ENCODE measurements at places on chromosomes 5 and 9.

GRCh38 chr5:104431981-104432380 is 869.4 kb upstream of the NUDT12 start:
- DNase-seq = no peak

DNA sequence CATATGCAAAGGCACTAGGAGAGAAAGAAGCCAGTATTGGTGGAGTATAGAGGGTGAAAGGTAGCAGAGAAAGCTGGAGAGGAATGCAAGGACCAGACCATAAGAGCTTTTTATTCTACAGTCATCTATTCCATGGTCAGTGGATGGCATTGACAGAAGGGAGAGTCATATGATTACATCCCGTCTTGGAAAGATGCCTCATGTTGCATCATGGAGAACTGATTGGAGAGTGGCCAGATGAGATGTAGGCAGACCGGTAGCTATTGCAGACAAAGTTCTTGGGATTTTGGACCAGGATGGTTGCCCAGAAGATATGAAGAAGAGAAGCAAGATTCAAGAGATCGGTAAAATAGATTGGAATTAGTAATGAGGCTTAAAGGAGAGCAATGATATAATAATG is 260.7 kb downstream of the CHSY3 start:
- DNase-seq = no peak

GRCh38 chr9:9951556-9952160 is 661.1 kb downstream of the PTPRD start:
- DNase-seq = no peak

DNA sequence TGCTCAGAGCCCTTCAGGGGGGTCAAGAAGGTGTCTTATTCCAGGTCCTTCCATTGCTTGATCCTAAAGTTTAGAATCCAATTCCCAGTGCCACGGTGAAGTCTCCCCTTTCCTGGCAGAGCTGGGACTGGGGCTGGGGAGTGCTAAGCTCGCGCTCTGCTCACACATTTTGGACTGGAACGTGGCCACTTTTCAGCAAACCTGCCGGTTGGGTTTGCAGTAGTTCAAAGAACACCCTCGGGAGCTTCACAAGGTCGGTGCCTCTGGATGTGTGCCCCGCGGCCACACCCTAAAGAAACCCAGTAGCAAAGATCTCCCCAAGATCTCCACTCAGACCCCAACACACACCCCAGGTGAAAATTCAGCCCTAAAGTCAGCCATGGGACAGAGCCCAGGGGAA is at the start of gene C9orf152:
Gene C9orf152 (minus strand): TSS at position 129 of the 400 bp plus-strand sequence. CDS start 580 bp downstream, outside the sequence.
- no peak for DNase-seq

DNA sequence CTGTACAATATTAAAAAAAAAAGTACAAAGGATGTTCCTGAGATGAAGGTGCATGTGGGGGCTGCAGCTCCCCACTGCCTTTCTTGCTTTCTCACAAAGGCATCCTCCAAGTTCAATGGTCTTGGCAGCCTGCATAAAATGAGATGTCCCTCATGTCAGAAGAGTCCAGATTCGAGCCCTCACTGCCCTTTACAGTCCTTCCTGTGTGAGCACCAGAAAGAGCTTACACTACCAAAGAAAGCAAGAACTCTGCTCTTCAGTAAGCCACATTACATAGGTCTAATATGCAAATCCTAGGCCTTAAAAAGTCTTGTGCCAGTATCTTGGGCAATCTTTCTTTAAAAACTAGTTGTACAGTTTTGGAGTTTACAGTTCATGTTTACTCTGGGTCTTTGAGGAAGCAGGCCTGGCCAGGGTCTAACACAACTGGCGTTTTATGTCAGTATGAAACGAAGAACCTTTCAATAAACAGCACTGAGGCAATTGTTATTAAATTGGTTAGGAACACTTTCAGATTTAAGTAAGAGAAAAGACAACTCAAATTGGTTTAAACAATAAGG is 36.0 kb downstream of the CSF2 start:
- DNase-seq = no peak

DNA sequence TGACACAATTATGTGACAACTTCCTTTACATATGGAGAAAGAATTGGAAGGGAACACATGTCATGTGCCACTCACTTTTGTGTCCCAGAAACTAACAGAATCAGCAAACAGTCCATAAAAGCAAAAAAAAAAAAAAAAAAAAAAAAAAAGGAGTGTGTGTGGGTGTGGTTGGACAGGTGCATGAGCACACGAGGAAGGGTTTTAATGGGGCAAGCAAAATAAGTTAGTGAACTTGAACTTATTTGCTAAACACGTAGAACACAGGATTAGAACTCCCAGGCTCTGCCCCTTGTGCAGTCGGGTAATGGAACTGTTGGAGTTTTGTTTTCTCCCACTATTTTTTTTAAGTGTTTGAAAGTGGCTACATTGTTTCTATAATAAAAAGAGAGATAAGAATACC is 74.8 kb upstream of the PJA2 start:
- no peak for DNase-seq

DNA sequence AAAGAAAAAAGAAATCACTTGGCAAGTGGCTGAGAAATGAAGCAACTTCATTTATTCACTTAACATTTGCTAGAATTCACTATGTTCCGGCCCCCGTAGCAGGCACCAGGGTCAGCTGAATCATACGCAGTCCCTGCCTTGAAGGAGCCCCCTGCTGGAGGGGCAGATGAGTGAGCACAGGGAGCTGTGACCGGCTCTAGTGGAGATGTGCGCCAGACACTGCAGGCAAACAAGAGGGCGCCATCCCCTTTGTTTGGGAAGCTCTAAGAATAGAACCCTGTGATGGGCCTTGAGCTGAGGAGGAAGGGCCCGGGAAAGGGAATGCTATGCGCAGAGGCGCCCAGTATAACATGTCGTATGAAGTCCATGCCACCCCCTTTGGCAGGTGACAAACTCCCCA is 20.2 kb upstream of the RPL26L1 start:
- DNase-seq = no peak

All from stimulated activated CD8-positive, alpha-beta memory T cell treated with anti-CD3 and anti-CD28 coated beads, Interleukin-2, amount 100 ng/mL, for 1 hour (primary cell).